ENCODE measurements at places on chromosomes 7 and 10.

DNA sequence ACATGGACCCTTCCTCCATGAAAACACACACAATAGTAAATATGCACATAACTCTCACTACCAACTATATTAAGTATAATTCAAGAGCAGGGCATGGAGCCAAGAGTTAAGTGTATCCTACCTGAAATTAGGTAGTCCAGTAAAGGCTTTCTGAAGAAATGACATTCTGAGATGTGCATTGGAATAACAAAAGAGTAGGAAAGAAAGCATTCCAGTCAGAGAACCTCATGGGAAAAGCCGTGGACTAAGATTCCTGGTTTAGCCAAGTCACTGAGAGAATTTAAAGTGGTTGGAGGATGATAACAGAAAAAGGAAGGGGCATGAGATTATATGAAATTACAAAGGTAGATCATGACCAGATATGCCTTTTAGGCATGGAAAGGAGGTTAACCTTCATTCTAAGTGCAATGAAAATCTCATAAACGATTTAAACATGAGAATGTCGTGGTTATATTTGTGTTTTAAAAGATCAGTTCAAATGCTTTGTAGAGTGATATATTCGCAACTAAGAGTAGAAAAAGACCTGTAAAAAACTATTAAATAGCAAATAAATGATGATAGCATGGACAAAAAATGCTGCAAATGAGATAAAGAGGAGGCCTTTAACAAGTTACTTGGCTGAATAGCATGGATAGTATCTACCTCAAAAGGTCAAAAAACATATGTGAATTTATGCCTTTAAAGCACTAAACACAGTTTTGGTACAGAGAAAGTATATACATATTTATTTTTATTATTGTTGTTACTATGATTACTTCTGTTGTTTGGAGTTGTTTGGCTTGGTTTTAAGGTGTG lies 767.4 kb upstream of the GHITM start:
- DNase-seq, result no peak

DNA sequence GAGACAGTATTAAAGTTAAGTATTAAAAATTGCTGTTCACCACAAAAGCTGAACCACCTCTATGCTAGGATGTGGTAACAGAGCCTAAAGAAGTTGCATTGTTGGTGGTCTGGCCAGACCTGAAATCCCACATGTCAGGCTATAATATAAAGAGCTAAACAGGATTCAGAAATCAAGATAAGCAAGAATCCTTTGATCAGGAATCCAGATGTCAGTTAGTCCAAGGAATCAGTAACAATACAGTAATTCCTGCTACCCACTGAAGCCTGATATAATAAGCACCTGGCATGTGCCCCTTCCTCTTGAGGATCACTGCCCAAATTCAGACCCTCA lies 48.9 kb downstream of the ZNF277 start:
- DNase-seq, result no peak

- no peak for DNase-seq
Measured at GRCh38 chr7:98520356-98520951, 96.6 kb upstream of the NPTX2 start.

DNA sequence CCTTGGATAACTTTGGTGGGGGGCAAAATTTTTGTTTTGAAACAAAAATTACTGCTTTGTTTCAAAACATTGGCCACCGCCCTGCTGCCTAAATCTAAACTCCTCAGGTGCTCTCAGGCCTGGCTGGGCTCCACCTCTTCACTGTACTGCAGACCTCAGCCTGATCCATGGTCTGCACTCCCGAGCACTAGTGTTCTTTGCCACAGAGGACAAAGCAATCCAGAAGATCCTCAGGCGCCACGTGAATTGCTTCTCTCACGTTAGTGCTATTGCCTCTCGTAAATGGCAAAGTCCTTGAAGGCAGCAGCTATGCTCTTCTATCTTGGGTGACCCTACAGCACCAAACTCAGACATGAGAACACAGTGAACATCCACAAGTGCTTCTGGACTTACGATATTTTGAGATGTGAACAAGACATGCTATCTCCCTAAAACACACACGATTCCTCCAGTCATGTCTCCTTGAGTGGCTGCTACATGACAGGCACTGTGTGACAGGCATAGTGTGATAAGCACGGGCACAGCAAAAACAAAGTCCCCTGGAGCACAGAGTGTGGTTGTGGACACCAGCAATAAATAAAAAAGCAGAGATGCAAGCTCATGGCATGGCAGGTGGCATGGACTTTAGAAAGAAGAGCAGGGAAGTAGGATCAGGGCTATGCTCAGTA lies 582.1 kb upstream of the DPP6 start:
- DNase-seq, result no peak

DNA sequence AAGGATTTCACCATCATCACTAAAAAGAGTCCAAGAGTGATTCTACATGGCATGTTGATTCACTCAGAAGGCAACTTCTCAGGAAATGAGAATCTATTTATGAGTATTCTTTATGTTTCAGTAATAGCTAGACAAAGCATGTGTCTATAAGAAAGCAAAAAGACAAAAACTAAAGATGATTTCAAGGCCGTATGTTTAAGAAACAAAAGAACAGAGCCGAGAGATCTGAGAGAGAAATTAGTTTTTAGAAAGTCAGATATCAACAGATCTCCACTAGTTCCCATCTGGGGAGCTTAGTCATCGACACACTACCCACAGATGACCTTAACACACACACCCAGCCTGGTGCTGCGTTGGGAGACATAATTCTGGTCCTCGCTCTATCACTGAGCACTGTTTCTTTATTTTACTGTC lies 21.0 kb downstream of the PIP4K2A start:
- DNase-seq, result no peak

GRCh38 chr7:2209961-2210323 lies 22.8 kb downstream of the MAD1L1 start:
- DNase-seq, result no peak

DNA sequence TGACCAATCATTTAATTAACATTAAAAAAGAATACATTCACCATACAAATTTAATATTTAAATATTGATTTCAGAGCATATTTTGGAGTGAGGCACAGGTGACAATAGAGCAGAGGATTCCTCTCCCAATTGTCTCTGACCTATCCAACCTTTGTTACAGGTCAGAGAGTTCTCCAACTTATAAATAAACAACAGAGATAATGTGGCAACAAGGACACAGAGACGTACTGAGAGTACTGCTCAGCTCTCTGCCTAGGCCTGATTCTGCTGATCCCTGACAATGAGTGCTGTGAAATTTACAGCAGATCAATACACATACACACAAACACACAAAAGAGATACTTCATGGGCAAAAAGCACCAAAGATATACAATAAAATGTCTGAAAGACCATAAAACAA lies 18.3 kb upstream of the AGAP5 start:
- no peak for DNase-seq

GRCh38 chr7:18179093-18179492 lies 151.4 kb upstream of the PRPS1L1 start:
- DNase-seq, result no peak

GRCh38 chr7:138813945-138814344 lies 15.9 kb upstream of the ATP6V0A4 start:
- DNase-seq, result no peak

- DNase-seq, result no peak
Measured at GRCh38 chr10:84987039-84987438, 658.6 kb downstream of the CCSER2 start.

DNA sequence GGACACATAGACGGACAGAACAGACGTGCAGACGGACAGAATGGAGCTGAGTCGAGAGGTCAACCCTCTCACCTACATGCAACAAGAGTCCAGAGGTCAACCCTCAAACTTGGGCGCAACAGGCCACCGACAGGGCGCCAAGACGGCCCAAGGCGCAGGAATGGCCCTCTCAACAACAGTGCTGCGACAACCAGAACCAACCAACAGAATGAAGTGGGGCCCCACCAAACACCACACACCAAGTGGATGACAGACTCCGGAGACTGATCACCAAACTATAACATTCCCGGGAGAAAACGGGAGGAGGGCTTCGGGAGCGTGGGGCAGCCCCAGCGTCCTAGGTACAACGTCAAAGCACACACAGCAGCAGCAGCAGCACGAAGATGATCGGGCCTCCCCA lies 13.4 kb downstream of the INTS1 start:
- DNase-seq, result no peak

- no peak for DNase-seq
Measured at GRCh38 chr10:13272164-13272571, 27.7 kb downstream of the PHYH start.

DNA sequence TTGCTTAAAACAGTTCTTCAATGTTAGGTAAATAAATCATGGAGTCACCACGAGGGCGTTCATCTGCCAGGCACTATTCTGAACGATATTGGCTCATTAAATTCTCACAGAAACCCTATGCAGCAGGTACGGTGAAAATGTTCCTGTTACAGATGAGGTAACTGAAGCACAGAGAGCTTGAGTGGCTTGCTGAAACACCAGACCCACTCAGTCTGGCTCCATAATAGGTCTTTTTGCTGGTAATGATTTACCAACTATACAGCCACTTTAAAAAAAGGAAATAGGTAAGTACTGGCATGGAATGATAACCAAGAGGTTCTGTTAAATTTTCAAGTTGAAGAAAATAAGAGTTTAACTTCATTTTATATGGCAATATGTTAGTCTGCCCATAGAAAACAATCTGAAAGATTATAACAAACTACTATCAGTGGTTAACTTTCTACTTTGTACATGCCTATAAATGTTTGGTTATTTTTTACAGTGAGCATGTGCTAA lies 1.3 kb upstream of the TM9SF3 start:
- DNase-seq, result peak; percentile 3

- DNase-seq, result no peak
Measured at GRCh38 chr7:38746438-38746837, 115.3 kb upstream of the AMPH start.

DNA sequence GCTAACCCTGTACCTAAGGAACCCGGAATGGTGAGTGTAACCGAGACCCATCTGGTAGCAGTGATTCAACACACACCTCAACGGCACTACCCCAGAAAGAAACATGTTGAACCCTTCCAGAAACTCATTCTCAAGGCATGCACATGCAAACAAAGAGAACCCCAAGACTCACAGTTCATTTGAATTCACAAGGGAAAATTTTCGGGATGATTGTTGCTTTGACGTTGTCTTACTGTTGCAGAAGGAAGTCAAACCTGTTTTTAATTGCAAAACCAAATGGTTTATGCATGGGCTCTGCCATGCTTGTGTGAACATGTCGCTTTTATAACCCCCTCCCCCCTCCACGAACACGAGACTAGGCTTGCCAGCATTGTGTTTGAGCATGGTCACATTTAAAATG lies 539.7 kb downstream of the GATA3 start:
- no peak for DNase-seq

- no peak for DNase-seq
Measured at GRCh38 chr10:11679946-11680345, 62.2 kb upstream of the ECHDC3 start.
